Tongue (tissue), 3 donors: ENCODE measurements at places on chromosomes 2 and 18. TPM values are rescaled to one million over a fixed set of nuclear protein-coding genes. Genes with fewer than 3 reads are reported as not detected.

The LRRFIP1 gene
- total RNA-seq, result 132 TPM

The KCNIP3 gene
- total RNA-seq, result 8.8 TPM

The SLC4A3 gene
- 1.5 TPM for total RNA-seq

The SKOR2 gene
- not detected for total RNA-seq

The BOD1L2 gene
- not detected for total RNA-seq

The XDH gene
- total RNA-seq, result 0.21 TPM

The LHCGR gene
- total RNA-seq, result 0.51 TPM

The SERPINB3 gene
- total RNA-seq, result 1.3 TPM

The ERBB4 gene
- total RNA-seq, result 17.8 TPM

The IL1B gene
- 0.21 TPM for total RNA-seq

The UGT1A8 gene
- total RNA-seq, result 0.31 TPM

The CDK15 gene
- 0.62 TPM for total RNA-seq

The ZNF24 gene
- total RNA-seq, result 59.2 TPM

The FBLN7 gene
- 9.5 TPM for total RNA-seq

The MBD1 gene
- 68.7 TPM for total RNA-seq

The TCF7L1 gene
- 11.1 TPM for total RNA-seq

The STON1 gene
- total RNA-seq, result 13.4 TPM

The RAMP1 gene
- total RNA-seq, result 51.7 TPM

The CD28 gene
- 2.4 TPM for total RNA-seq

The AGXT gene
- not detected for total RNA-seq

The ABCG8 gene
- not detected for total RNA-seq

The LAMA1 gene
- total RNA-seq, result 4.5 TPM

The OTX1 gene
- 0.62 TPM for total RNA-seq

The CNTNAP5 gene
- 1.7 TPM for total RNA-seq

The REG1A gene
- total RNA-seq, result not detected

The ANKRD30B gene
- not detected for total RNA-seq

The PLEK gene
- 6.1 TPM for total RNA-seq

The TMEM178A gene
- 4.9 TPM for total RNA-seq

The SERPINB11 gene
- 1.0 TPM for total RNA-seq

The SFXN5 gene
- 7.3 TPM for total RNA-seq

The PDCD1 gene
- not detected for total RNA-seq

The FAM124B gene
- 11.8 TPM for total RNA-seq

The ASB18 gene
- total RNA-seq, result 3.5 TPM

The C18orf54 gene
- total RNA-seq, result 9.5 TPM

The ALLC gene
- total RNA-seq, result not detected

The DYSF gene
- 100 TPM for total RNA-seq

The HOXD12 gene
- total RNA-seq, result not detected

The FANCL gene
- 32.4 TPM for total RNA-seq

The HRH4 gene
- 0.21 TPM for total RNA-seq

The CYTIP gene
- total RNA-seq, result 1.7 TPM

The RGPD4 gene
- not detected for total RNA-seq

The LMAN2L gene
- 41.5 TPM for total RNA-seq

The UPP2 gene
- not detected for total RNA-seq

The POTEI gene
- total RNA-seq, result 0.21 TPM

The DSG1 gene
- 17.2 TPM for total RNA-seq

The KLHL29 gene
- total RNA-seq, result 8.4 TPM

The NCKAP5 gene
- 18.4 TPM for total RNA-seq

The CRYGC gene
- not detected for total RNA-seq

The AQP4 gene
- 37.6 TPM for total RNA-seq

The TXNDC9 gene
- 39.9 TPM for total RNA-seq

The DNAH6 gene
- 0.51 TPM for total RNA-seq

The PAX8 gene
- total RNA-seq, result not detected

The IFIH1 gene
- 7.0 TPM for total RNA-seq

The POTEC gene
- not detected for total RNA-seq

The STARD6 gene
- total RNA-seq, result not detected

The PLCL1 gene
- total RNA-seq, result 31.2 TPM
